Stimulated activated CD4-positive, alpha-beta T cell treated with anti-CD3 and anti-CD28 coated beads, TNF-alpha, amount 100 ng/mL, for 4 hours (primary cell): ENCODE measurements at places on chromosomes 16 and 17.

- DNase-seq, result no peak
Measured at GRCh38 chr17:31318298-31318801, 3.1 kb downstream of the EVI2A start.

- DNase-seq, result no peak
Measured at GRCh38 chr17:44197980-44198720, 1.5 kb downstream of the ATXN7L3 start.

DNA sequence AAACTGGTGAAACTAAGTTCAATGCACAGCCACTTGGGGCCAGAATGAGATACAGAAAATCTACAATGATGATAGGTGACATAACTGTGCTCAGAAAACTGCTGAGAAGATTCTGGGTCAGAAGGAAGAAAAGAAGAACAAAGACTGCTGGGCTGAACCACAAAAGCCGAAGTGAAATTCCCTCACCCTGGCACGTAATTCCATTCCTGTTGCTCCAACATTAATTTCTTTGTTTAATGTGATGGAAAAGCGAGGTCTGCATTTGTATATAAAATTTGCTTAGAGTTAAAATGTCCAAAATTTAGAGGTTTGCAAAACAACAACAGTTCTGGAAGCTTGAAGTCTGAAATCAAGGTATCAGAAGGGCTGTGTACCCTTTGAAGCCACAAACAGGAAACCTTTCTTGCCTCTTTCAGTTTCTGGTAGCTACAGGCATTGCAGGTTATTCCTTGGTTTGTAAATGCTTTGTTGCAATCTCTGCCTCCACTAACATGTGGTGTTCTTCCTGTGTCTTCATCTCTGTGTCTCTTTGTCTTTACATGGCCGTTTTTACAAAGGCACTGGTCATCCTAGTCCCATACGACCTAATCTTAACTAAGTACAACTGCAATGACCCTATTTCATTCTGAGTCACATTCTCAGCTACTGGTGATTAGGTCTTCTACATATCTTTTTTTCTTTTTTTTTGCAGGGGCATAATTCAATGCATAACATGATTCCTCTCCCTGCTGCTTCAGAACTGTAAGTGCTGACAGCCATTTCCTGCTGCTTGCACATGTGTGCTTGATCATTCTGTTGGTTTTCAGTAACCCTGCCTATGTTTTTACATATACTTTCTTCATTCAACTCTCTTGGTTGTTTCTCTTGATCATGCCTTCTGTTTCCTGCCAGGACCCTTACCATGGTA is 603.0 kb upstream of the CDH8 start:
- no peak for DNase-seq

DNA sequence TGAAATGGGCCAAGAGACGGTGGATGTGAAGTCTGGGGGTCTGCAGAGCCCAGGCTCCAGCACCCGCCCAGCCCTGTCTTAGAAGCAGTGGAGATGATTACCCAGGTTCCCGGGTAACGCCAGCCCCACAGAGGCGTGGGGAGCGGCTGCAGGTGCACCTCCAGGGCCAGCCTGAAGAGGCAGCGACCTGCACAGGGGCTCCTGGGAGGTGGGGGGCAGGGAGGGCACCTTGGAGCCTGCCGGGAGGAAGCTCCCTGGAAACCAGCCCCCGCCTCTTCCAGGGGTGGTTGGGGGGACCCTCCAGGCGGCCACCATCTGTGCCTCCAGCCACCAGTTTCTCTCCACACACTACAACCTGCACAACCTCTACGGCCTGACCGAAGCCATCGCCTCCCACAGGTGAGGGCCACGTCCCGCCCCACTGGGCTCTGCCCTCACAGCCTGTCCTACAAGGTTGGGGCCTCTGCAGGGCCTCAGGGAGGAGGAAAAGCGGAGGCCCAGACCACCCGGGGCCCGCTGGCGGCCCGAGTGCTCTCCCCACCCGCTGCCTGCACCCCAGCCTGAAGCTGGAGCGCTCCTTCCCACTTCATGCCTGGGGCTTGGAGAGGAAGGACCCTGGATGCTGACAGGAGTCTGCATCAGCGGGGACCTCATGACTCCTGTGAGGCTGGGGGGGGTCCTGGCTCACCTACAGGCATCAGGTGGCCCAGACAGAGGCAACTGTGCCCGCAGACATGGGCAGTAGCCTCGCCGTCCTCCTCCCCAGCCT is 10.5 kb downstream of the GAA start:
- DNase-seq, result no peak

DNA sequence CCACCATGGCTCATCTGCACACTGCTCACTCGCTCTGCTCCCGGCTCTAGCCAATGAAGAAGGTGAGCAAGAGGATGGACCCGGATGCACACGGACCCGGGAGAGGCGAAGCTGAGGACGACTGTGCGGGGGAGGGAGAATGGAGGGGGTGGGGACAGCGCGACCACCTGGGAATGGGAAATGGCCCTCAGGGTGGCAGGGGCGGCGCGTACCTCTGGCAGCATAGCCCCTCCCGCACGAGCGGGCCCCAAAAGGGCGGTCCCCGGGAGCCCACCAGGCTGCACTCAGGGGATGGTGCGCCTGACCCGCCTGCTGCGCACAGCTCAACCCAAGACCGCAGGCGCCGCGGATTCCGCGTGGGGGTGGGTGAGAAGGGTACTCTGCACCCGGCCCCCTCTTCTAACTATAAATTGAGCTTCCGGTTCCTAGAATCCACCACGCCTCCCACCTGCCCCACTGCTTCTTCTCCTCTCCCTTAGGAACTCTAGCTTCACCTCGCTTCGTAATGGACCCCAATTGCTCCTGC is 6.1 kb downstream of the MT1H start:
- DNase-seq, result peak; percentile 21

DNA sequence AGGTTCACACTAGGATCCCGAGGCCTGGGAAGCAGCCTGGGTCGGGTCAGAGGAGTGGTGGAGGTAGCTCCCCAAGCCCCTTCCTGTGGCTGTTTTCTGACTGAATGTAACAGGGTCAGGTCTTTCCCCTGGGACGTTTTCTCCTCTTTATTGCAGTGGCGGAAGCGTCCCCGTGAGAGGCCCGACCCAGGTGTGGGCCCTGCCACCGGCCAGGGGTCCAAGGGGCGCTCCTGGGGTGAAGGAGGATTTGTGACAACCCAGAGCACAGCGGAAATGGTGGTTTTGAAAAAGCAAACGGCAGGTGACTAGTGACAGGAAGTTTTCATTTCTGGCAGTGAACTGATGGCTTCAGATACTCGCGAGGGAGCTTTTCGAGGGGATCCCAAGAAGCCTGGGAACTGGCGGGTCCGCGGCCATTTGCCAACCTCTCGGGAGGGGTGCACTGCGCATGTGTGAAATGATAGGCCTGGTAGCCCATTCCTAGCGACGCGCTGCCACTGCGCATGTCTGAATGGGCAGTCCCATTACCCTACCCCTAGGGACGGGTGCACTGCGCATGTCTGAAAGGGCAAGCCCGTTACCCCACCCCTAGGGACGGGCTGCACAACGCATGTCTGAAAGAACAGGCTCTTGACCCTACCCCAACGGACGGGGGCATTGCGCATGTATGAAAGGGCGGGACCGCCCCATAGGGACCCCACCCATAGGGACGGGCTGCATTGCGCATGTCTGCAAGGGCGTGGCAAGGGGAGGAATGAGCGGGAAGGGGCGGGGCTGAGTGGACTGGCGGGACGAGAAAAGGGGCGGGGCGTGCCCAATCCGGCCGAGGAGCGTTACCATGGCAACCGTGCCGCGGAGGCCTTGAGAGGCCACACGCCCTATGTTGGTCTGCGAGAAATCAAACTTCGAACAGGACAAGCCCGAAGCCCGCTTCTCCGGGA is 1747.9 kb downstream of the TP53TG3F start:
- DNase-seq, result no peak

GRCh38 chr16:79287424-79287917 is 313.1 kb downstream of the MAF start:
- no peak for DNase-seq

GRCh38 chr17:74448756-74449155 is 16.9 kb downstream of the GPRC5C start:
- no peak for DNase-seq

DNA sequence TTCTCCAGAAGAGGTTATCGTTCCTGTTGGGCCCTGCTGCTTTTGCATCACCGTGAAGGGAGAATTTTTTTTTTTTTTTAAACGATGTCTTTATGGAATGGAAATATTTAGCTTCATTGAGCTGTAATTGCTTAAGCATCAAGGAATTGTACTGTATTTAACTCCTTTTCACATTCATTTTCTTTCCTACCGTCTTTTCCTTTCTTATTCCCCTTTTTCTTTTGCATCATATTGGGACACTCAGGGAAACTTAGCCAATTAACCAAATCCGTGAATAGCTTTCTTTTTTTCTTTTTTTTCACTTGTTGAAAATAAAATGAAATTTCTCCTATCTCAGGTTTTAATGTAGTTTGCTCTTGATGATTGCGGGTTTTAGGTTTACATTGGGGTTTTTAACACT is 1.5 kb downstream of the TNRC6A start:
- DNase-seq, result no peak

GRCh38 chr17:81537856-81538555 is 9.8 kb downstream of the FSCN2 start:
- DNase-seq, result no peak

DNA sequence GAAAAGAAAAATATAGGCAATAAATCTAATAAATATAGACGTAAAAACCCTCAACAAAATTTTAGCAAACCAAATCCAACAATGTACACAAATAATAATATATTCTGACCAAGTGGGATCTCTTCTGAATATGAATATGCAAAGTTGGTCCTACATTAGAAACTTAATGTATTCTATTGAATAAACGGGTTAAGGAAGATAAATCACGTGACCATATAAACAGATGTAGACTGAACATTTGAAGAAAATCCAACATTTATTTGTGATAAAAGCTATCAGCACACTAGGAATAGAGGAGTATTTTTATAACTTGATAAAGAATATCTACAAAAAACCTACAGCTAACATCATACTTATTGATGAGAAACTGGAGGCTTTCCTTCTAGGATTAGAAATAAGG is 502.8 kb upstream of the KIF2B start:
- DNase-seq, result no peak

GRCh38 chr17:38343608-38344419 is at the start of gene GPR179:
Gene GPR179, minus strand, starts transcription at chr17:38343956. Its CDS starts 167 bp downstream, at chr17:38343789.
- no peak for DNase-seq

DNA sequence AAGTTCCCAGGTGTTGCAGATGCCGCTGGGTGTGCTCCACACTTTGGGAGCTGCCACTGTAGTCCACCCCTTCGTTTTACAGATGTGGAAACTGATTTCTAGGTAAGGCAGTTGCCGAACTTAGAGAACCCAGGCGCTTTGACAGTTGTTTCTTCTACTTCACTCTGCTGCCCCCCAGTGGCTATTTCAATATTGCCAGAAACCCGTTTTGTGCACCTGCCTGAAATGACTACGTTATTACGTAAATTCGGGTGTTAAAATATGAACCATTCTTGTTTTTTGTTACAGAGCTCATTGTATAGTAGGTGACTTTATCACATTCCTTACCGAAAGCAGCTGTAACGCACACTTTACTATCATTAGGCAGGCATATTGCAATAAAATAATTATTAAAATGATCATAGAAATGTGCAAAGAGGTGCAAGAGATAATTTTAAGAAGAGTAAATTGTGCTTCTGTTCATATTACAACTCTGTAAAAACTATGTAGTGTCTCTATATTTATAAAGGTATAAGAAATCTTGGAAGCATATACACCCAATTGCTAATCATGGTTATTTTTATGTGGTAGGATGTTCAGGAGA is 44.9 kb downstream of the OTOA start:
- peak; percentile 82 for DNase-seq

DNA sequence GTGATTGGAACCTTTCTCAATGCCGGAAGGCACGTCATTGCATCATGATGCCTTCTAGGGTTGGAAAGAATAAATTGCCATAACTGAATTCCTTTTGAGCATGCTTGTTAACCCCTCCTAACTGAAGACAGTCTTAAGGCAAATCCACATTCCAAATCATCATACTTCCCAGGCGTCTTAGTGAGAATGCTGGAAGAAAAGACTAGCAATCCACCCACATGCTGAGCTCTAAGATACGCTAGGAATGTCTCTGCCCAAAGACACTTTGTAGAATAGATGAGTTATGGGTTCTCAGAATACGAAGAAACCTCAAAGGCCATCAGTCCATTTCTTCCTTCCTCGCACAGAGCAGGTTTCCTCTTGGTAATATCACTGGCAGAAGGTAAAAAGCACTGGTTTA is 486.5 kb downstream of the HS3ST4 start:
- no peak for DNase-seq

- no peak for DNase-seq
Measured at GRCh38 chr16:89616623-89617022, 3.2 kb downstream of the DPEP1 start.

DNA sequence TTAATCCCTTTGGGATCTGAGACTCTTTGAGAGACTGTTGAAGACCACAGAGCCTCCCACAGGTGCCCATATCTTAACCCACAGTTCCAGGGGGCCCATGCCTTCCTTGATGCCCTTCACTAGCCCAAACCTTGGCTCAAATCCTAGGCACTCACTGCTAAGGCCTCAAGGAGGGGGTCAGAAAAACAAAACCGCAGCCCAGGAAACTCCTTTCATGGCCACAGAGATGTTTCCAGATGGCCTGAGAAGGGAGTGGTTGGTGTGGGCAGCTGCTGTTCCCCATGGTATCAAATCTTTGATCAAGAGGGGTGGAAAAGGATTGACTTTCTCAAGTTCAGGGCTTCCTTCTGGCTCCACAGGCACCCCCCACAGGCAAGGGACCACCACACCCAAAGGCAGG is 44.7 kb downstream of the CDH1 start:
- no peak for DNase-seq

GRCh38 chr17:7885367-7886226 is 3.0 kb upstream of the CHD3 start:
- peak; percentile 15 for DNase-seq

DNA sequence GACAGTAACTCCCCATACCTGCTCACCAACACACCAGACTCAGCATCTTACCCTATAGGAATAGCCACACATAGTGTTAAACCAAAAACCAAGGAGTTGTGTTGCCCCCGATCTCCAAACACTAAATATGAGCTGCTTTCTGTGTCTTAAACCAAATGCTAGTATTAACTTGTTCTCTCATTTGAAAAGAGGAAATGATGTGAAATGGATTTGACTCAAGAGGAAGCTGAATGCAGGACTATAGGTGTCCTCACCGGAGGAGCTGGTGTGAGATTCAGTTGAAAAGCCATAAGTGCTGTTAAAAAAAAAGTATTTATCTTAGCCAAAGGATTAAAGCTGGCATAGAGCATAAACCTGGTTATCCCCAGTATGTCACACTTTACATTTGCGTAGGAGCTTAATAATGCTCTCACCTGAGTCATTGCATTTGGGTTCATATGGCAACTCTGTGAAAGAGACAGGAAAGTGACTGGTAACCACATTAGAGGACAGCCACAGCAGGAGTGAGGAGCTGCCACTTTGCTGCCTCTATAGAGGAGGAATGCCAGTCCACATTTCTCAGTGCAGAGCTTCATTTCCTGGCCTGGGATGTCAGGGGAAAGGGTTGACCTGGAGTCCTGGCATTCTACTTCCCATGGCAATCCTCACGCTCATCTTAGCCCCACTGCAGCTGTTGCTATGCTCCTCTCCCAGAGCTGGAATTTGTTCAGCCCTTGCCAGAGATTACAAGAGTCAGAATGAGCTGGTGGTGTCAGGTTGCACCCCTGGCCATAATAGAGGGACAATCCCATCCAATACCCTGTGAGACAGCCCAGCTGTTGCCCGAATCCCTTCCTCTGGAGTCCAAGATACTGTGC is 143.3 kb upstream of the ANKFN1 start:
- no peak for DNase-seq
